ENCODE measurements at places on chromosomes 11 and 22.

GRCh38 chr11:68610452-68611116 is 73.8 kb upstream of the GAL start:
- DNase-seq: no peak

- no peak for DNase-seq
Observed at GRCh38 chr11:57391539-57391938, 1.1 kb upstream of the PRG2 start.

- no peak for DNase-seq
Observed at GRCh38 chr11:129023968-129024676, 81.5 kb upstream of the TP53AIP1 start.

GRCh38 chr11:65150509-65151299 is 16.4 kb upstream of the SYVN1 start:
- DNase-seq: no peak

DNA sequence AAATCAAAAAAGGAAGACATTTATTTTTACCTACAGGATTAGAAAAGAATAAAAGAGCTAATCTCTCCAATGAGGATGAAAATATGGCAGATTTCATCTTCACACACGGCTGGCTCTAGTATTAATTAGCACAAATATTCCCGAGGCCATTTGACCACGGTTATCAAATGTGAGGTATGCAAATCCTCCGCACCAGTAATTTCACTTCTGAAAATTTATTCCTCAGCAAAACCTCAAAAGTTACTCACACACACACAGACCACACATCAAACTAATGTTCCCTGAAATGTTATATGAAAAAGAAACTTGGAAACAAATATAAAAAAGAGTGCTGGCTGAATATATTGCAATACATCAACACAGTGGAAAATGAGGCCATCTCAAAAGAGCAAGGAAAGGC is 32.8 kb downstream of the CELSR1 start:
- no peak for DNase-seq

DNA sequence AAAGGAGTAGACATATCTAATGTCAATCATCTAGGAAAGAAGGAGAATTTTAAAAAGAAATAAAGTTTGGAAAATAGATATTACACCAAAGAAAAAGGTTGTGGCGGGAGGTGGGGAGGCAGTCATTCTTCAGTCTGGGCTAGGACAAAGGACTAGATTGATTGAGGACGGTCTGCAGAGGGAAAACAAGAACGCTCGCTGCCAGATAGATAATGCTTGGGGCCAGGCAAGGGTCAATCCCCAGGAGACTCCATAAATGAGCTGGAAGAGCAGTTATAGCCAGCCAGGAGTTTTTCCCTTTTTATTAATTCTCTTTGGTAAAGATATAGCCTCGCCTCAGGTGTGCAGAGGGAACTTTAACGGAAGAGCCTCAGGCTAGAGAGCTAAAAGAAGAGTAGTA is 6.3 kb downstream of the TRPC6 start:
- DNase-seq: no peak

GRCh38 chr11:36411202-36411640 is 98.9 kb downstream of the TRAF6 start:
- no peak for DNase-seq

- no peak for DNase-seq
Observed at GRCh38 chr11:116055064-116055463, 550.8 kb upstream of the CADM1 start.

GRCh38 chr22:23709107-23709506 is 18.3 kb downstream of the RGL4 start:
- no peak for DNase-seq

DNA sequence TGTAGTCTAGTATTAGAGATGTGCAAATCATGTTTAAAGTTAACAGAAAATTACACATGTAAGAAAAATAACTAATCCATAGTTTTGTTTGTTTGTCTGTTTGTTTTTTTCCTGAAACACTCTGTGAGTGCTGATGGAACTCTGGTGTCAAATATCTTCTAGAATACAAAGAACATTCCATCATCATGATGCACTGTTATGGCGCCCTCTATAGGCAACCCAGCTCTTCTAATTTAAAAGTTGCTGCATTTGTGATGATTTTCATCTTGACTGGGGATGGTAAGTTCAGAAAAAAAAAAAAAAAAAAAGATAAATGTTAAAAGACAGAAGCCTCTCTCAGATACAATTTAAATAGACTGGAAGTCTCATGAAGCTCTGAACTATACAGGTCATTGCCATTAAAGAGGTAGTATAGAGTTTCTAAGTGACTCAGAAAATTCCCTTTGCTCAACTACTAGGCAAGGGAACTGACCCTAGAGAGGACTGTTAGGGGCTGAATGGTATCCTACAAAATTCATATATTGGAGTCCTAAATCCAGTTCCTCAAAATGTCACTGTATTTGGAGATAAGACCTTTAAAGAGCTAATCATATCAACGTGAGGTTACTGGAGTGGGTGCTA is 597.2 kb upstream of the ANO3 start:
- DNase-seq: no peak

- no peak for DNase-seq
Observed at GRCh38 chr11:76316726-76317125, 64.2 kb downstream of the THAP12 start.

GRCh38 chr11:45105233-45105983 is 41.0 kb upstream of the PRDM11 start:
- peak; percentile 48 for DNase-seq

- no peak for DNase-seq
Observed at GRCh38 chr22:31105282-31105929, 2.0 kb downstream of the SELENOM start.

GRCh38 chr11:62988276-62988675 is 3.5 kb upstream of the SLC22A6 start:
- no peak for DNase-seq

DNA sequence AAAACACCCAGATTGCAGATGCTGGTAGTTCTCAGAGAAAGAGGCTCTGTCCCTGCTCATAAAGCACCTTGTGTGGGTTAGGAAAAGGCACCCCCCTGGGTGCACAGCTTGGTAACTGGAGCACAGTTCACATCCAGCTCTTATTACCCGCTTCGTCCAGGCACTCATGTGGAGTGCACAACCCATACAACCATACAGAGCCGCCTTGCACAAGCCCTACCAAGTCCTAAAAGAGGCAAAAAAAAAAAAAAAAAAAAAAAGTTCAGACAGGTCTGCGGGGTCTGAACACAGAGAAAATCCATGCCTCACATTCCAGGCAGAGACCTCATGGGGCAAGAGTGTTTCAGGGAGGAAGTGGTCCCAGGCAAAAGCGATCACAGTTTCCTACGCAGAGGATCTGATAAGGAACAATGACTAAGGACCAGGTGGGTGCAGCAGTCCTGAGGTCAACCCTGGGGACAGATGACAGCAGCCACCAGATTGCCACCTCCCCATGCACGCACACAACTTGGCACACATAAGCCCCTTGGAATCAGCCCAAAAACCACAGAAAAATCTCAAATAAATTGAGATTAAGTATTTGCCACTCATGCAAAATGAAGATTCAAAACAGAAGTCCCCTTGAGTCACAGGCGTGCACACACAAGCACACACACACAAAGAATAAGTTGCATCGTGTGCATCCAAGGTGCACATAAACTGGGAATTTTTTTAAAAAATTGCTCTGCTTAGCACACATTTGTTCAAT is 12.3 kb downstream of the MB start:
- DNase-seq: peak; percentile 19

- no peak for DNase-seq
Observed at GRCh38 chr11:107621081-107621480, 30.1 kb downstream of the ELMOD1 start.

DNA sequence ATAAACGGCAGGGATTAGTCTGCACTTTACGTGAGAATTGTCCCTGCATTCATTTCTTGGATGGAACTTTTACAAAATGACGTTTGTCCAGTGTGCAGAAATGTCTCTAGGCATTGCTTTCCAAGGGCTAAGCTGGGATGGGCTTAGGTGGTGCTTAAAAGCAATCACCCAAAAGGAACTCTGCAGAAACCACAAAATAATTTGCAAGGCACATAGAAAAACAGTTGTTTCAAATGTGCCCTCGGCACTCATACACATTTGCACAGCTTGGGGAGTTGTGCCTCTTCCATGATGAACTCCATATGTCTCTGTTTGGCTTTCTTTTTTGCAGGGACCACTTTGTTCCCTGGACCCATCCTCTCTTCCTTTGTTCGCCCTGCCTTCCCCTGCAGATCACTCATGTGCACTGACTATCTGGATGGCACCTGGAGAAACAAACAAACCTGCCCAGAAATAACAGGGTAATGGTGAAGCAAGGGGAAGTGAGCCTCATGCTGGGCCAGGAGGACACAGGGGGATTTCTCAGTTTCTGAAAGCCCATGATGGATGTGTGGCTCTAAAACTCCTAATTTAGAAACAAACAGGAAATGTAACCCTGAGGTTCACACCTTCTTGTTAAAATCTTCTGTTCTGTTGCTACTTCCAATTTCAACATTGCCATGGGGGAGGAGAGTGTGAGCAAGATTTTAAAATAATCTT is 150.2 kb downstream of the SNX19 start:
- DNase-seq: no peak

DNA sequence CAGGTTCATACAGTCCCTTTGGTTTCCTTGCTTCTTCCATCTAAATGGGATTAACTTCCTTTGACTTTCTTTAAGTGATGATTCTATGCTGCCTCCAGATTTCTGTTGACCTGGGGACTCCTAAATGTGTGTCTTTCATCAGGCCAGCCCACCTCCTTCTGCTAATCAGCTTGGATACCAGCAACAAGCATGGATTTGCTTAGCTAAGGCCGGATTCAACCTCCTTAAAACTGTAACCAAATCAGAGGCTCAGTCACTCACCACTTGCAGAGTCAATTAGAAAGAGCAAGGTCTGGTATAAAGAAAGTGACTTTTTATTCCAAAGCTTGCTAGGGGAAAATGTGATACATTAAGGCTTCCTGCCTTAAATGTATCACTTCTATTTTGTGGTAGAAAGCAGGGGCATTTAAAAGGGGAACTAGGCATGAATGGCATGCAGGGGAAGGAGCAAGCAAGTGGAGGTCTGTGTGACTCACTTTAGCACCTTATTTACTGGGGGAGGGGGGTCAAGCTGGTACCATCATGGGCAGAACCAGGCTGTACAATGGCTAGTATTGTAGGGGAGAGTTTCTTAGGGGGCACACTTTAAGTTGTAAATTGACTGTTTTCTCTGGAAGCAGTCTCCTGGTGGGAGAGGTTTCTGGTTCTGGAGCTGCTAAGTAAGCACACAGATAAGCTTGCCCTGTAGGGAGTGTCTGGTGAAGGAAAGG is 239.0 kb upstream of the PDGFD start:
- DNase-seq: no peak

DNA sequence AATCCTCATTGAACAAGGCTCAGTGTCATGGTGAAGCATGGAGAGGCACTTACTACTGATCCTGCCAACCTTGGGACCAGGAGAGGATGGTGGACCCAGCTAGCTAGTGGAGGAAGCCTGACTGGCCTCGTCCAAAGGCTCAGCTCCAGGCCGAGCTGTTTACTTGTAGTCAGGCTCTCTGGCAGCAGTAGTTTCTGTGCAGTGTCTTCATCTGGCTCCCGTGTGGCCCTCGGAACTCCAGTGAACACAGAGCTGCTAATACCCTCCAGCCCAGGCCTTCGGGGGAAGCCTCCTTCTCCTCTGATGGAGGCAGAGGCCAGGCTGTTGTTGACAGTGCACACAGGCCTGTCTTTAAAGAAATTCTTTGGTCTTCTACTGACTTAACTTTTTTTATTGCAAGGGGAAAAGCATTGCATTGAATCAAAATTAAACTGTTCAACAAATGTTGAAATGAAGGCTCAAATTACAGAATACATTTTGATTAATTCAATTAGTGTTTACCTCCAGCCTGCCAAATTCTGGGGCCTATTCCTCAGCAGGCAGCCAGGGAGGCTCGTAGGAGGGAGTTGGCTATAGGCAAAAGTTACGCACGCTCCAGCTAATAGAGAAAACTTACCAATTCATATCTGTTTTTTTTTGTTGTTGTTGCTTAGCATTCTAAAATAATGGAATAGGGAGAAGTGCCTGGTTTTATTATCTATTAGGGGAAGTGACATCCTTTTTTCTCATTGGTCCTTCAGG is 18.8 kb downstream of the PPFIBP2 start:
- DNase-seq: no peak

DNA sequence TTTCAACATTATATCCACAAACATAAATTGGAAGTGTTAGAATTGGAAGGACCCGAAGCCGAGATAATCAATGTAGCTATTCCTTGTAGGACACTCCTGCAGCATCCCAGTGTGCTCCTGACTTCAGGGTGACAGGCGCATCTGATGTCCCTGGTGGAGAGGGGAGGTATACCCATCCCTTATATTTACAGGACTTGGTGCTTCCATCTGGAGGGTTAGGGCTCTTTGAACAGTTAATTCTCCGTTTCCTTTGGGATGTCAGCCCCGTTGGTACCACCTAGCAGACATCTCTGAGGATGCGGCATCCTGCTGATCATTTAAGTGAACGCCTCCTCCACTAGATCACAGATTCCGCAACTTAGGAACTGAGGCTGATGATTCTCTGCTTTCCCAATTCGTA is 451.3 kb downstream of the OPCML start:
- no peak for DNase-seq

DNA sequence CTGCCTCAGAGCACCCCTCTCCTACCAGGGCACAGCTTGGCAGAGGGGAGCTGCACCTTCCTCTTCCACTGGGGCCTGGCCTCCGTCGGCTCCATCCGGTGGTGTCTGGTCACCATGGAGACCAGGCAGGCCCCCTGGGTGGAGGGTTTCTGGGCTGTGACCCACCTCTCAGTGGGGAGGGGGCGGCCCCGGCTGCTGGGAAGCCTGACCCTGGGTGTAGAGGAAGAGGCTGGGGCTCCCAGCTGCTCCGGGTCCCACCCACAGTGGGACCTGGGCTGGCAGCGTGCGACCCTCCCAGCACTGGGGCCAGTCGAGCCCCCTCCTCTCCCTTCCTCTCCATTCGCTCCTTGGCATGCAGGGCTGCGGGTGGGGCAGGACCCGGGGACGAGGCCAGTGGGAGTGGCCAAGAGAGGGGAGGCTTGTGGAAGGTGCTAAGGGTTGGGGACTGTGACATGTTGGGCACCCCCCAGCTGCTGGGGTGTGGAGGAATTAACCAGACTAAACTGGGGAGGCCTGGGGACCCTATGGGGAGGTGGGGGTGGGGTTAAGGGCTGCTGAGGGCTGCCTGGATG is 46.8 kb downstream of the BRSK2 start:
- no peak for DNase-seq

- no peak for DNase-seq
Observed at GRCh38 chr11:64518928-64519327, 72.1 kb upstream of the SLC22A12 start.

DNA sequence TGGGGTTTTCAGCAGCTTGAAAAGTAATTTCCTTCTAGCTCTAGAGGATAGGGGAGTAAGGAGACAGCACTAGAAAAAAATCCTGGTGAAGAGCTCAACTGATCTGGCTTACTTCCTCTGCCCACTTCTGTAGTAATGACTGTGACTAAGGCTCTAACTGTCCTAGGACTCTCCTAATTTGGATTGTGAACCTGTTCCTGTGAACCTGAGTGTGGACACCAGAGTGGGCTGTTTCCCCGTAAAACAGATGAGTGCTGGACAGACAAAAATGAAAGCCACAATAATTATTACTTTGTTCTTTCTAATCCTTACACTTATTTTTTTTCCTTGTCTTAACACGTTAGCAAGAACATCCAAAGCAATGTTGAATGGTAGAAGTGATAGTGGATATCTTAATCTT is 154.1 kb downstream of the AASDHPPT start:
- no peak for DNase-seq
